ENCODE measurements at places on chromosomes 13 and 19.

GRCh38 chr13:71306821-71307220 lies 560.2 kb downstream of the DACH1 start:
- no peak for DNase-seq

- DNase-seq, result no peak
Measured at GRCh38 chr19:6423499-6424194, 964 bp downstream of the KHSRP start.

DNA sequence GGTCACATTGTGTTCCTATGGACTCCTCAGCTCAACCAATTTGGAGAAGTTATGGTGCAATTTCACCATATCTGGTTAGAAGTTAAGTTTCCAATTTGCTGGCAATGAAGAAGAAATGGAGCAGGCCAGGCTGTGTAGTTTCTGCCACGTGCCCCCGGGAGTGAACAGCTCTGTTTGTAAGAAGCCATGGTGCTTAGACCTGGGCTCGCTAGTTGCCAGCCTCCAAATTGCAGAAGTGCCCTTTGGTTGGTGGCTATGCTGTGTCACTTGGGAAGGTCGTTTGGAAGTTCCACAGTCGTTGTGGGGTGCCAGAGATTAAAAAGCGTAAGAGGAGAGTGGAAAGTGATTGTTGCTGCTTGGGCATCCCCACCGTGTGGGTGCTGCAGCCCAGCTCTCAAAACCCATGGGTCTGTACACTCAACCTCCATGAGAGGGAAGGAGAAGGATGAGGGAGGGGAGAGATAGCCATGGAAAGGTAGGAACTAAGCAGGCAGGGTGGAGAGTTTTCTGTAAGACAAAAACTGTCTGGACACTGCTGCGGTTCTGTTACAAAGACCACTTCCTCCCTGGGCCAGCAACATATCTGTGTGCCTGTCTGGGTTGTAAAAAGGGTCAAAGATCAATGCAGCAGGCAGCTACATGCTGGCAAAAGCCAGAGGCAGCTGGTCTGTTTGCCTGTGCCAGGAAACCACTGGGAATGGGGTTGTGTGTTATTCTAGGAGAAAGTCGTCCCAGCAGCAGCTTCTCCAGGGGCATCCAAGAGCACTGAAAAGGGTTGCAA lies 10.8 kb downstream of the ALOX5AP start:
- no peak for DNase-seq

GRCh38 chr19:34308381-34309367 lies 54.3 kb downstream of the GARRE1 start:
- no peak for DNase-seq

GRCh38 chr19:13952931-13953531 lies 722 bp downstream of the DCAF15 start:
- peak; percentile 58 for DNase-seq

DNA sequence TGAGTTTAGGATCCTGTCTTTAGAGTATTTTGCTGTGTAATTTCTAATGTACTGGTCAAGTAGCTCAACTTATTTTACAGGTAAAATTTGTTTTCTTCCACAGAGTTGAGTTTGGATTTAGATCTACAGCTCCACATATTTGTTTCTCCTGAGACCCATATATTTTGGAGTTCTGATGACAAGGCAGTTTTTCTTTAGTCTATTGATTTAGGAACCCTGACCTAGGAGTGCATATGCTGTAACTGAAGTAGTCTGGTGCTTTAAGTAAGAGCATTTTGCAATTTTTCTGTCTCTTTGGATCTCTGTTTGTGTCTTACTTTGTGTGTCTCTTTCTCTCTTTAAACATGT lies 19.5 kb upstream of the SPRY2 start:
- DNase-seq, result no peak

DNA sequence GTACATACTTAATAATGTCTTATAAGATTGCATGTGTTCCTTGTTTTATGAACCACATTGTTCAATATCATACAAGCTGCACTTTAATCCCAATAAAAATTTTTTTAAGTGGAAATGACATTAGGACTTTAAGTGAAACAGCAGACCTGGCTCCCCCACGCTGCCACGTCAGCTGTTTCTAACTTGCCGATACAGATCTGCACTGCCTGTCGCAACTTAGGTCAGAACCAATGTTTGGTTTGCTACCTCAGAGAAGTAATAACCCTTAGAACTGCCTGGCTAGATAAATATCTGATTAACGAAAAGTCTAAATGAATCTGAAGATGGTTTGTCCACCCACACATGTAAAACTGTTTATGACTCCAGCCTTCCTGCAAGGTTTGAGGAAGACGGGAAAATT lies 327.5 kb upstream of the DACH1 start:
- DNase-seq, result no peak

DNA sequence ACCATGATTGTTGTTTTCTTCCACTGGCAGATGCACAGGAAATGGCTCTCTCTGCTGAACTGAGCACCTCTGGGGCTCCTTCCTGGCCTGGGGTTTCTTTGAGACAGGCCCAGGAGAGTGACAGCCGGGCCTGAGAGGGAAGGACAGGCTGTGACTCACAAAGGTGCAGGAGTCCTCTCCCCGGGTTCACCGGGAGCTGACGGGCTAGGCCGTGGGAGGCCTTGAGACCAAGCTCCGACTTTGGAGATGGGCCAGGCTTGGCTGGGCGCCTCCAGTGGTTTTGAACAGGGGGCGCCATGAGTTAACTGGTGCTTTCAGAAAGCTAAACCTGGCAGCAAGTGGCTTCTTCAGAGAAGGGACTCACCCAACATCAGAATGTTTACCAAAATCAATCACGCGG lies 143.4 kb downstream of the URI1 start:
- no peak for DNase-seq

DNA sequence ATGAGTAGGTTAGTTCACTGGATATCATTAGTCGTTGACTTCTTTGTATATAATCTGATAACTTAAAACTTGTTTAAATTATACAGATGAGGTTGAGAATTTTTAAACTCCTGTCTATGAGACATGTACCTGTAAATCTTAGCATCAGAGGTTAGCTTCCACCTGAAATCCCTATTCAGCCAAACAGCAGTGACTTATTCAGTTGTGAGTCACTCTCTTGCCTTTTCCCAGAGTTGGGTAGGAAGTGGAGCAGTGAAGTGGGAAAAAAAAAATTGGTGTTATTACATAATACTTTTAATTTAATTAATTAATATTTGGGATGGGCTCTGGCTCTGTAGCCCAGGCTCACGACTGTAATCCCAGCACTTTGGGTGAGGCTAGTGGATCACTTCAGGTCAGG lies 32.9 kb downstream of the ZNF701 start:
- no peak for DNase-seq

DNA sequence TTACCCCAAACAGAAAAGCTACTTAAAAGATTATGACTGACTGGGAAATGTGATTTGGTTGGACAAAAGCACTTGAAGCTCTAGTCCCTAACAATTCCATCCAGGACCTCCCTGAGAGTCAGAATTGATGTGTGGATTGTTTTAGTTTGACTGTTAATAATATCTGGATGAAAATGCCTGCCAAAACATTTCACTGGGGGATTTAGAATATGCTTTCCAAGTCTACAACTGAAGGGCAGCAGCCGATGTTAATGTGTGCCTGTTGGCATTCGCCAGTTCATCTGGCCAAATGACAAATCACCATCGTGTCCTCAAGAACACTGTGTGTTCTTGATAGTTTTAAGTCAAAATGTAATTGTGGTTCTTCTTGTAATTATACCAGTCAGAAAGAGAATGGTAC lies 76.0 kb upstream of the TSC22D1 start:
- no peak for DNase-seq

All from stromal cell of bone marrow (primary cell).